GDM1 (cell line): ENCODE measurements at places on chromosomes 3 and 15.

DNA sequence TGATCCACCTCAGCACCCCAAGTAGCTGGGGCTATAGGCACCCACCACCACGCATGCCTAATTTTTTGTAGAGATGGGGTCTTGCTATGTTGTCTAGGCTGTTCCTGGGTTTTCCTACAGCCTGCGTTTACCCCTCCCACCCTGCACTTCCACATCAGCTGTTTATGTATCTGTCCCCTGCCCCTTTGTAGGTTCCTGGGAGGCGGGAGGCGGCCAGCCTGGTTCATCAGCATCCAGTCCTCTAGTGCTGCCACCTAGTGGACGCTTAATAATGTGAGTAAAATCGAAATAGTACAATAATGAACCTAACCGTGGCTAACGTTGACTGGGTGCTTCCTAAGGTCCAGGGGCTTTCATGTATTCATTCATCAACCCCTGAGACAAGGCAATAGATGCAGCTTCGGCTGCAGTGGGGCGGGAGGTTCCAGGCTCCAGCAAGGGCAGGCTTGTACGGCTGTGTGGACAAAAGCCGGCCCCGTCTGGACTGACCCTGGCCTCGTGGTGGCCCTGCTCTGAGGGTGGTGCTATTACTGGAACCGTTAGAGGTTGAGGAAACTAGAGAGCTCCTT, 1.2 kb upstream of the LCTL start:
- DNase-seq = peak; percentile 10

GRCh38 chr3:47661121-47661752, 82.6 kb upstream of the CSPG5 start:
- DNase-seq = no peak

DNA sequence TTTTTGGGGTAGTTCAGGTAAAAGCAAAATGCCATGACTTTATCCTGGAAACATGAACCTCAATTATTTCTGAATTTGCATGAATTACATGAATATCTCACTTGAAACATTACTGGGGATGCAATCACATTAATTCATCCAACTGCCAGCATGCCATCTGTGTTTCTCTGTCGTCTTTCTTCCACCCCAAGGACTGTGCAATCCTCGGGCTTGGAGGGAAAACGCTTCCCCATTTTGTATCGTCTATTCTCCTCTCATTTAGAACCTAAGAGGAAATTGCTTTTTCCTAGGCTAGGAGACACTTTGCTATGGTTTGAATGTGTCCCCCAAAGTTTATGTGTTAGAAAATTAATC, 109.4 kb downstream of the SQOR start:
- no peak for DNase-seq

- DNase-seq = peak; percentile 66
These were observed 65.4 kb downstream of the KCNH8 start for GRCh38 chr3:19213603-19214220.

- DNase-seq = no peak
These were observed 300.1 kb upstream of the LYSMD4 start for GRCh38 chr15:100033140-100033857.

GRCh38 chr3:127106053-127106452, 86.9 kb upstream of the PRR23E start:
- DNase-seq = no peak

- no peak for DNase-seq
These were observed 188.6 kb downstream of the NLGN1 start for GRCh38 chr3:173586166-173586565.

GRCh38 chr15:63476229-63476632, 28.2 kb upstream of the USP3 start:
- no peak for DNase-seq

DNA sequence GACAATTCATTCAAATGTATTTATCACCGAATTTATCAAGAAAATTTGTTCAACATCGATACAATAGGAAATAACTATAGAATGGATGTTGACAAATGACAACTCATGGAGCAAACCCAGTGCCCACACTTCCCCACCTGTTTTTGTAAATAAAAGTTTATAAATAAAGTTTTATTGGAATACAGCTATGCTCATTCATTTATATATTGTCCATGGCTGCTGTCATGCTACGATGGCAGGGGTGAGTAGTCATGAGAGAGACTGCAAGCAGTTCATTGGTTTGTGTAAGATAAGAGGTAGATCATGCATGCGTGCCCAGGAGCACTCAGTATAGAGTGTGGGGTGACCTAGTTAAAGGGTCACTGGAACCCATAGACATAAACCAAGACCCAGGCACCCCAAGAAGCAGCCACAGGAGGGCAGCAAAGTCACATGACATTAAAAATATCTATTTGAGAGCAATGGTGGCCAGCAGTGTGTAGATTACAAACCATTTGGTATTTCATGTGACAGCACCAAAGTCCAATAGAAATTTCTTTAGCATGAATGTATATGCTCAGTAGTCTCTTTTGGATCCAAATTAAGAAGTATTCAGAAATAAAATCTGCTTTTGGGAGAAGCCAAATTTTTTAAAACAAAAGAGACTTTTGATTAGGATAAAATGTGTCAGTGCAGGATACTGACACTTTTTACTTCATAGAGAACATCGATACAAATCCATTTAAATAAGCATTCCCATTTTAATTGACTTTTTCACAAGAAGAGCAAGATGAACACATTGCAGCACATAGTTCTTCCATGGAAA, 794.8 kb downstream of the MCTP2 start:
- no peak for DNase-seq

DNA sequence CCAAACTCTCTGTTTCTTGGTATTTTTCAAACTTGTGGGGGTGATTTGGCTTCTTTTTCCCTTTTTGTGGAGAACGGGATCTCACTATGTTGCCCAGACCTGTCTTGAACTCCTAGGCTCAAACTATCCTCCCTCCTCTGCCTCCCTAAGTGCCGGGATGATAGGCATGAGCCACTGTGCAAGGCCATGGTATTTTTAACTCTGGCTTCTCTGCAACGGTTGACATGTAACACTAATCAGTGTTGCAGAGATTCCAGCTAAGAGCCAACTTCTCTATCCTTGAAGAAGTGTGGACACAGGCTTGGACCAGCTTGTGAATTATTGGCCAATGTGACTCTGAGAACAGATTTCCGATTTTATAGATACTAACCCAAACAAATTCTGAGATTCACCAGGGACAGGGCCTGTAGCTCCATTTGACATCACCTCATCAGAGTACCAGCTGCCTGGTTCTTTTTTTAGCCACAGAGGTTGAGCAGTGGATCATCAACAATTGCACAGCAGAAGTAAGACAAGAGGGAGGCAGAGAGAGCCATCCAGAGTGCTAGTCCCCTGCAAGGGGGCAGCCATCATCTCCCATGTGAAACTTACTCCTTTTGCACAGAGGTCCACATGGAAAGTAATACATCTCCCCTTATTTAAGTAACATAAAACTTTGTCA, 98.1 kb upstream of the SYNPR start:
- DNase-seq = no peak

DNA sequence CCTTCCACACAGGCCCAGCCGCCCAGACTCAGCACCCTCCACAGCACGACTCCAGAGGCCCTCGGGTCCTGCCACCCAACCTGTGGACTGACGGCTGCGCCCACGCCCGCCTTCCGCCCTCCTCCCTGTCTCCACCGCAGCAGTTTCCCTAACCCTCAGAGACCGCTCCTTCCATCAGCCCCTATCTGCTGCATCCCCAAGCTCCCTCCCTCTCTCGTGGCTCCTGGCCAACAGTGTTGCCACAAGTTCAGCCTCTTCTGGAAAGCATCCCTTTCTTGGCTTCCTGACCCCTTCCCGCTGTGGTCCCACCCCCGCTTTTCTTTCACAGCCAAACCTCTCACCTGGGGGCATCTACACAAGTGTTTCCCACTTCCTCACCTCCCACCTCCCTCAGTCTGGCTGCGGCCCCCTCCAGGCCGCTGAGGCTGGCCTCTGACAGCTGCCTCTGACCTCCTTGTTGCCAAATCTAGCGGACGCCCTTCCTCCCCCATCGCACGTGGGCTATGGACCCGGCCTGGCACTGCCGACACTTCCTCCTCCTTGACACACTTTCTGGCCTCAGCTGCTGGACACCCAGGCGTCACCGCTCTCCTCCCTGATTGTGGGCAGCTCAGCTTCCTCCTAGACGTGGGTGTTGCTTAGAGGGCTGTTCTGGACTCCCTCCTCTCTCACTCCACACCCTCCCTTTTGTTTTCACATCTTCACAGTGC, 168.8 kb upstream of the TLE3 start:
- DNase-seq = peak; percentile 68

- DNase-seq = no peak
These were observed 5.9 kb downstream of the LRRC28 start for GRCh38 chr15:99257107-99257750.

- DNase-seq = no peak
These were observed 220.1 kb upstream of the CTDSPL start for GRCh38 chr3:37641556-37641955.

GRCh38 chr15:66130496-66131034, 123.0 kb downstream of the MEGF11 start:
- no peak for DNase-seq

DNA sequence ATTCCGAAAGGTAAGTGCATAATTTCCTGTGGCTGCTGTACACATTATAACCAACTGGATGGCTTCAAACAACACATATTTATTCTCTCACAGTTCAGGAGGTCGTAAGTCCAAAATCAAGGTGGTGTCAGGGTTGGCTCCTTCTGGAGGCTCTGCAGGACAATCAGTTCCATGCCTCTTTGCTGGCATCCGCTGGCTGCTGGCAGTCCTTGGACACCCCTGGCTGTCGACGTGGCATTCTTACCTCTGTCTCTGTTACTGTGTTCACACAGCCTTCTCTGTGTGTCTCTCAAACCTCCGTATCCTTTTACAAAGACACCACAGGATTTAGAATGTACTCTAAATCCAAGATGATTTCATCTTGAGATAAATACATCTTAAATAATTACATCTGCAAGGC, 398.8 kb upstream of the ATP10A start:
- no peak for DNase-seq

- no peak for DNase-seq
These were observed 139.6 kb downstream of the RBPMS2 start for GRCh38 chr15:64635499-64636495.

DNA sequence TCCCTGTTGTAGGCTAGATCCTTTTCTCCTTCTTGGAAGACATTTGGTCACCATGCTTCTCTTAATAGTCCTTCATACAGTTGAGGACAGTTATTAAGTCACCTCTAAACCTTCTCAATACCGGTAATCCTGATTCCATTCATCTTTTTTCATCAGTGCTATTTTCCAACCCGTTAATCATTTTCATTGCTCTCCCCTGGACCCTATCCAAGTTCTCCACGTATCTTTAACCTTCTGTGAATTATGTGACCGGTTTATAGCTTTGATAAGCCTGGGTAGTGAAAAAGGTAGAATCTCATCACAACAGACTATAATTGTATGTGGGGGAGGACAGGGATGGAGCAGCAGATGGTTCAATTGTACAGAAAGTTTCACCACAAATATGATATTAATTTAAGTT, 168.5 kb downstream of the MECOM start:
- no peak for DNase-seq

DNA sequence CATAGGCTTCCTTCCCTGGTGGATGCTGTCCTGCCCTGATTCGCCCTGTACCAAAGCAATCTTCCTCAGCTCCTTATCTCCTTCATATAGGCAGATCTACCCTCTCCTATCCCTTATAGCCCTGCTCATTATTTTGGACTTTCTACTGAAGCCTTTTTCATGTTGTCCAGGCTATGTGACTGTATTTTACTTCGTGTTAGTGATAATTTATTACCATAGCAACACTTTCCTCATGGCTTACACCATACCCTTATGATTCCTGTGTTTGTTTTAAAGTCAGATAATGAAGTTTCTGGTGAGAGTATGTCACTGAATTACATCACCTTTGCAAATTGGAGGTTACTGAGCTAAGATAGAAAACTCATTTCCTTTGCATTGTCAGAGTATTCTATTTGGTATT, 352.6 kb downstream of the NLGN1 start:
- no peak for DNase-seq

DNA sequence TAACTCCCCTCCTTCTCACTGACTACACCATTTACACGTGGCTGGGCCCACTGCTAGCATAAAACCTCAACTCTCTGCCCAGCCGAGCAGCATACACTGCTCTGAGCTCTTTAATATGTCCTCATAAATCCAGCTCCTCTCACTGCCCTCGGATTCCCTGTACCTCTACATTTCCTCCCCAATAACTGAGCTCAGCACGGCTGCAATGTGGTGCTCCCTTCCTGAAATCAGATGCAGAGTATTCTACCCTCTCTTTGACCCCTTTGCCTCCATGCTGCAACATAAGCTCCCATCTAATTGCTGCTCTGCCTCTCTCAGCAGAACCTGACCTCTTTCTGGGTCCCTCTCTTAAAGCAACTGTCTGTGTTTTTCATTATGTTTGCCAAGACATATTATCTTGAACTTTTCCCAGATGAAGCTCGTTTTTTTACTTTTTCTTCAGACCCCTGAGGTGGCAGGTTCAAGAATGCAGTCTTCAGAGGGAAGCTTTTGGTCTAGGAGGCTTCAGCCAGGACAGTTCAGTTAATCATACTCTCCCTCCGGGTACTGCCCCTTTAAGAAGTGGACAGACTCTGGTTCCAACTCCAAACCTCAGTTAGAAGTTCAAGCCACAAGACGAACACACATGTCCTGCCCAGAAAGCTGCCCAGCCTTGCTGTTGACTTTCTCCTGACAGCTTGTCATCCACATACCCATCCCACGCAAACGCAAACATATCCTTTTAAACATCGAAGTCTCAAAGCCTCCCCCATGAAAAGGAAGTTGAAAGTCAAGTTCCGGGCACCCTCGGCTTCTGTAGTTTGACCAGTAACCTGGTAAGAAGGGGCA, 81.1 kb upstream of the NEO1 start:
- DNase-seq = no peak

DNA sequence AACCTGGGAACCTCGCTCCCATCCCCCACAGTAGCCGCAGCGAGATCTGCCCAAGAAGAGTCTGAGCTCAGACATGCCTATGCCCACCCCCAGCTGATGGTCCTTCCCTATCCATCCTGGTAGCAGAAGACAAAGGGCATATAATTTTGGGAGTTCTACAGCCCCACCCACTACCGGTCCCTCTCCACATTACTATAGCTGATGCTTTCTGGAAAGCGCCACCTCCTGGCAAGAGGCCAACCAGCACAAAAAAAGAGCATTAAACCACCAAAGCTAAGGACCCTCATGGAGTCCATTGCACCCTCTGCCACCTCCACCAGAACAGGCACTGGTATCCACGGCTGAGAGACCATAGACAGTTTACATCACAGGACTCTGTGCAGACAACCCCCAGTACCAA, 168.4 kb downstream of the MEGF11 start:
- no peak for DNase-seq

- no peak for DNase-seq
These were observed 42.9 kb upstream of the MITF start for GRCh38 chr3:69696367-69696766.

- DNase-seq = no peak
These were observed 191.9 kb upstream of the TSC22D2 start for GRCh38 chr3:150216041-150216811.
